ENCODE measurements at places on chromosomes 5 and 9.

DNA sequence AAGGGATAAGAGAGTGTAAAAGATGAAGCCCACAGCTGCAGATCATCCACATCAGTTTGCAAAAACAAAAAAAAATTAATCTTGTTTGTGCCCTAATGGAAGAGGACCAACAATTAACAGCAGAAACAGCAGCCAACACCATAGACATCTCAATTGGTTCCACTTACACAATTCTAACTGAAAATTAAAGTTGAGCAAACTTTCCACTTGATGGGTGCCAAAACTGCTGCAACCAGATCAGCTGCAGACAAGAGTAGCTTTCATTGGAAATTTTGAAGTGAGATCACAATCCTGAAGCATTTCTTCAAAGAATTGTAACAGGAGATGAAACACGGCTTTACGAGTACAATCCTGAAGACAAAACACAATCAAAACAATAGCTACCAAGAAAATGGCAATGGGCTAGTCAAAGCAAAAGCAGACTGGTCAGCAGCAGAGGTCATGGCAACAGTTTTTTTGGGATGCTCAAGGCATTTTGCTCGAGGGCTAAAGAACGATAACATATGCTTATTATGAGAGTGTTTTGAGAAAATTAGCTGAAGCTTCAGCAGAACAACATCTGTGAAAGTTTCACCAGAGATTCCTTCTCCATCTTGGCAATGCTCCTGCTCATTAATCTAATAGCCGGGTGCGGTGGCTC is 4.1 kb upstream of the RBM27 start:
- DNase-seq = no peak

DNA sequence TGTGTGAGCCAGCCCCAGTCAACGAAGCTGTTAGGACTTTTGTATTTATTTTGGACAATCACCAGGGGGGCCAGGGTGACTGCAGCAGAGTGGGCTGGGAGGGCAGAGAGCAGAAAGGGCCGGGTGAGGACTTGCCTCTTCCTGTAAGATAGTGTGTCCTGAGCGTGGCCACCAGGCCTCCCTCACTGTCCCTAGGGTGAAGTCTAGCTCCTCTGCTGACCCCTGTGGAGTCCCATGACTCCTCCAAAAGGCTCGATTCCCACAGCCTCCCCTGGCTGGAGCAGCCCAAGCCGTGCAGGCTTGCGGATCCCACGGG is 147.8 kb downstream of the RXRA start:
- DNase-seq = no peak

DNA sequence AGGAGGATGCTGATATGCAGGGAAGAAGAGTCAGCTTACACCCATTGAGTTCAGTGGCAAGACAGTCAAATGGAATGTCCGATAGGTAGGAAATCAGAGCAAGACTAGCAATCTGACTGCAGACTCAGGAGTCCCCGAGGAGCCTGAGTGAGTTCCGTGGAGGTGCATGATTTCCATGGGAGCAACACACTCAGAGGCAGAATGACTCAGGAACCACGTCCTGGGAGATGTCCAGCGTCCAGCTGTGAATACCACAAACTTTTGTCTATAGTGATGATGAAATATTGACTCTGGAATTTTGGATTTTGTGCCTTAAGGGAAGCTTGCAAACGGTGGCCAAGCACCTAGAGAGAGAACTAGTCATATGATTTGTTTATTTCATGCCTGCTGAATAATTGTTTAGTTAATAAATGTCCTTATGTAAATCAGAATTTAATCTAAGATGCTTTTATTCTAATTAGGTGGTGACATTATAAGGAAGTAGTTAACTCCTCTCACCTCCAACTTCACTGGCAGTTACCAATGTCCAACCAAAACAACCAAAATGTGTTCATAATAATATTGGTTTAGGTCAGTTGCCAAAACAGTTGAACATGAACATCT is 100.4 kb downstream of the PDE4D start:
- no peak for DNase-seq

- DNase-seq = no peak
Observed at GRCh38 chr5:53480416-53481158, at the start of gene FST. TSS of gene FST (plus strand) at chr5:53480629. CDS start at chr5:53480792, 163 bp downstream.

Data from KG1 (cell line).